ENCODE measurements at places on chromosomes 5 and 9.

DNA sequence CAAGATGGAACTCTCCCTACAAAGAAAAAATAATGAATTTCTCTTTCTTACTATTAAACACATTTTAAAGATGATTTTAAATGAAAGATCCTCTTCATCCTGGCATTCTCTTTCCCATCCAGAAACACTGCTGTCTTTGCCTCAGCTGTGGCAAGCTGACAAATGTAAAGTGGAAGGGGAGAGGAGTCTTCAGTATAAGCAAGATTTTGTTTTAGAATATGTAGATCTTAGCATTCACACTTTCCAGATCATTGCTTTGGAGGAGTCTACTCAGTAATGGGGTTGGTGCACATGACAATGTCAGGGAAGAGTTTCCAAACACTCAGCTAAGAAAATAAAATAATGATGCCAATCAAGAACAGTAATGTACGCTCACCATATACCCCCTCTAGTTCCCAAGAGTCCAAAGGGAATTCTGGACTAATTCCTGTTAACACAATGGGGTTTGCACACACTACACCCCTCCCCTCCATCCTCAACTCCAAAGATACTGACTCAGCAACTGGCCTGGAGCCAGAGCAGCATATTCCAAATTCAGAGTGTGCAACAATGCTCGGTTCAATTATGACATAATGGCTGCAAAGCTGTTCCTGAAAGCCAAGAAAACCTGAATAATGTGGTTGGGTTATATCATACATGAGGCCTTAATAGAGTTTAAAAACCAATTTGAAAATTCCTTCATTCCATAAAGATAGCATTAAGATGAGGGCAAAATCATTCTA, 4.6 kb downstream of the C5orf63 start:
- H3K27ac ChIP-seq: no peak overlapping the region
- H3K27me3 ChIP-seq: no peaks in the 10 kb centered on the region
- DNase-seq: no peak
- peaks cover 5% of the 10 kb centered on the region for H3K36me3 ChIP-seq

DNA sequence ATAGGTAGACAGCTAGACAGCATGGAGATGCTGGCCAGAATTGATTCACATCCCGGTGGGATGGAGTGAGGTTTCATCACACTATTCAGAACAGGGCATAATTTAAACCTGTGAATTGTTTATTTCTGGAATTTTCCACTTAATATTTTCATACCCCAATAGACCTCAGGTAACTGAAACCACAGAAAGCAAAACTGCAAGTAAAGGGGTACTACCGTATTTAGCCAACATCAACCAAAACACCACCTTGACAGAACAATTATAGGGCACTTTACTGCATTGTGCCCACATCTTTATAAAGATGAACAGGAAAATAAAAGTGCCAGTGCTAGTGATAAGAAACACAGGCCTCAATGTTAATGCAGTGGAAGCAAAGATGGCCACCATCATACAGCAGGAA, 7.5 kb downstream of the SERINC5 start:
- peaks cover 78% of the 10 kb centered on the region for H3K4me1 ChIP-seq
- peak overlapping the region; percentile 48 for H3K27ac ChIP-seq
- H3K36me3 ChIP-seq: peaks cover 22% of the 10 kb centered on the region
- DNase-seq: no peak

GRCh38 chr5:71988808-71989207, 118.5 kb upstream of the MAP1B start:
- H3K4me1 ChIP-seq: no peaks in the 10 kb centered on the region
- H3K4me3 ChIP-seq: no peak overlapping the region
- H3K27me3 ChIP-seq: peaks cover 4% of the 10 kb centered on the region
- DNase-seq: no peak

DNA sequence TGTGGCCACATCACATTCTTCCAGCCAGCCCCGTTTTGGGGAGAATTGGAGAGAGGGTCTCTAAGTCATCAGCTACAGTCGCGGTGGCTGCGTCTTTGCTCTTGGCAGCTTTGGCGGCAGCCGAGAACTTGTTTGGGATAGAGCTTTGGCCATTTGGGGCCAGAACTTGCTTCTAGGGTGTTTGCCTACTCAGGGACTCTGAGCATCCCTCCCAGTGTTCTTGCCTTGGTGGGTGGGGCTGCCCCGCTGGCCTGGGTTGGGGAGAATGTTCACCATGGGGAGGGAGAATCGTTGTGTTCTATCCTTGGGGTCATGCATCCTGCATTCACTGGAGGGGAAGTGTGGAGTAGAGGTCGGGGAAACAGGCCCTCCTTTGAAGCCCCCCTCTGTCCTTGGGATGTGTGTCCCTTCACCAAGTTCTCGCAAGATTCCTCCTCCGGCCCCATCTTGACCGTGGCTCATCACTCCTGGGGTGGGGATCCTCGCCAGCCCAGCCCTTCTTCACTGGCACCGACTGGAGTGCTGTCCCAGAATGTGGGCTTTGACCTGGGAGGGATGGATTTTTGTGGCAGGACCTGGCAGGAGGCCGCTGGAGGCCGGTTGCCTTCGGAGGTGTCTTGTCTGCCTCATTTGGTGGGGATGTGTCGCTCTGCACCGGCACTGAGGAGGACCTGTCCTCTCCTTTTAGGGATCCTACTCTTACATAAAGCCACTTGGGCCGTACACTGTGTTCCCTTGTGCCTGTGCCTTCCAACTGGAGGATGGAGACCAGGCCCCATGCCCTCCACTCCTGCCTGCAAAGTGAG, 3.5 kb downstream of the PHF2 start:
- no peak for DNase-seq
- H3K36me3 ChIP-seq: no peaks in the 10 kb centered on the region
- H3K4me1 ChIP-seq: peaks cover 35% of the 10 kb centered on the region
- H3K27ac ChIP-seq: no peak overlapping the region
- no peaks in the 10 kb centered on the region for H3K27me3 ChIP-seq

DNA sequence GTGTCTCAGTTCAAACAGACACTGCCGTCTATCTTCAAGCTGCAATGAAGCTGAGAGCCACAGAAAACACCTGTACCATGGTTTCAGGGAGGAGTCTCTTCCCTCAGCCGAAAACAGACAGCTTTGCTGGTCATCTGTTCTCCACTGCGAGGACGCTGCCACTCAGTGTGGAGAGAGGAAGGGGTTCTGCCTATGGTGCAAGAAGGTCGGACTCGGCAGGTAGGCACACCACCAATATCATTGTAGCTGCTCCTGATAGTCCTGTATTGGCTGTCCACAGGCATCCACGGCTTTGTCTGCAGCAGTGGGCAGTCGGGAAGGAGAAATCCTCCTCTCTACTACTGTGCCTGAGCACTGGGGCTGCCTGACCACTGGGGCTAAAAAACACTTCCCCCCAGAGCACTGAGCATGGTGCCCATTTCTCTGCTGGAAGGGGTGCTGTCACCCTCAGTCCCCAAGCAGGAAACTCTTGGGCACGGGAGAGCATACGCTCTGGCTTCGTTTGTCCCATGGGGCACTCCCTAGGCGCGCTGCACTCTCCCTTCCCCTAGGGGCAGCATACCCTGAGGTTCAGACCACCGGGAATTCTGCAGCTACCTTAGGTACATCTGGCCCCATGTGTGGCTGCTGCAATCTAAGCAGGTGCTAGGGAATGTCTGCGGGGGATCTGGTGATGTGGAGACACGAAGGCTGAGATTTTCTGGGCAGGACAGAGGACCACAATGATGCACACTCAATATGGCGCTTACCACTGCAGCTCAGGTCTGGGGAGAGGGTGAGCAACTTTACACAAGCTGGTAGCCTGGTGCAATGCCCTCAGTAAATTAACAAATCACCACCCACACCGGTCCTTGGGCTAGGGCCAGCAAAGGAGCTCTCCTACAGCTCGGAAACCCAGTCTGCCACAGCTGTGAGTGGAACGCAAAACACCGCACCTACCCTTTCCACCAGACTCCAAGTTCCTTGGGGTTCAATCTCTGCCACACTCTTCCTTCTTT, 880.9 kb upstream of the SEMA6A start:
- peak overlapping the region; percentile 37 for H3K4me3 ChIP-seq
- H3K4me1 ChIP-seq: peaks cover 11% of the 10 kb centered on the region
- H3K27me3 ChIP-seq: no peaks in the 10 kb centered on the region

DNA sequence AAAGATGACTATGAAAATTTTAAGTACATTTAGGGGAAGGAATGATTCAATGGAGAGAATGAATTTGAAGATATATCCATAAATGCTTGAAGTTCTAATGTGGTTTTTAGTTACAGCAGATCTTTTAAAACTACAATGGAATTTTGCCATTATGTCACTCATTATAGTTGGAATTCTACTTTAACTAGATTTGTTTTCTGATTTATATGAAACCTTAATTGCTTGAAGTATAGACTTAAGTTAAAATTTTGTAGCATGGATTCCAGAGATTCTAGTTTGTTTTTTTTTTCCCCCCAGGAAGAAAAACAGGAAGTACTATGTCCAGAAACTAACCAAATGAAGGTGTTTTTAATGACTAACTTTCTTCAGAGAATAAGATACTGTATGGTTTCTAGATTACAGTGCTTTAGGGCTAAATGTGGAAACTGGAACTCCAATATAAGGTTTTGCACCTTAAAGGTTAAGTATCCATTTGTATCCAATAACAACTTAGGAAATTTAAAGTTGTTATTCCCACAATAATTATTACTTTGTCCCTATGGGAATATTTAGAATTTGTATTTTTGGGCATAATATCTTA, 70.3 kb downstream of the ZSWIM6 start:
- H3K27ac ChIP-seq: no peak overlapping the region
- H3K36me3 ChIP-seq: no peaks in the 10 kb centered on the region
- H3K27me3 ChIP-seq: no peaks in the 10 kb centered on the region
- no peaks in the 10 kb centered on the region for H3K4me1 ChIP-seq
- DNase-seq: no peak
- H3K4me3 ChIP-seq: no peak overlapping the region

- no peak overlapping the region for H3K4me3 ChIP-seq
- no peaks in the 10 kb centered on the region for H3K27me3 ChIP-seq
- no peak for DNase-seq
These were observed 32.8 kb downstream of the TMC1 start for GRCh38 chr9:72554221-72554641.
